ENCODE measurements at places on chromosomes 5 and 9.
A peak's percentile ranks its signal among the peaks of the same experiment; 100 is the strongest.

DNA sequence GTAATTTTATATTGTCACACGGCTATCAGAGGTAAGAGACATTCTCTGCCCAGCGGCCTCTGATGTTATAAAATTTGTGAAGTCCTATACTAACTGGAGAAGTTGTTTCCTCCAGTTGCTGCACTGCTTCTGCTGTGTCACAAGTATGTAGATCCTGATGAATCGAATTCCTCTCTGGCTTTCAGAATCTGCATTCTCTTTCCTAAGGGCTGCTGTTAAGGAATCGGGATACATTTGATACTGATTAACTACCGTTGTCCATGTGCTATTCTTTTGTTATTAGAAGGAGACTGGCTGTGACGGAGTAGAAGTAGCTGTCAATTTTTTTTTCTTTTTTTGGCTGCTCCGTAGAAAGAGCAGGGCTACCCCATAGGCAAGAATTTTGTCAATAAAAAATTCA lies 81.7 kb upstream of the LRRC70 start:
- DNase-seq, result no peak

- no peak for DNase-seq
These were observed 384 bp downstream of the COL5A1 start for GRCh38 chr9:134641990-134642384.

GRCh38 chr9:92133949-92134604 lies 18.9 kb upstream of the SPTLC1 start:
- DNase-seq, result peak; percentile 80

DNA sequence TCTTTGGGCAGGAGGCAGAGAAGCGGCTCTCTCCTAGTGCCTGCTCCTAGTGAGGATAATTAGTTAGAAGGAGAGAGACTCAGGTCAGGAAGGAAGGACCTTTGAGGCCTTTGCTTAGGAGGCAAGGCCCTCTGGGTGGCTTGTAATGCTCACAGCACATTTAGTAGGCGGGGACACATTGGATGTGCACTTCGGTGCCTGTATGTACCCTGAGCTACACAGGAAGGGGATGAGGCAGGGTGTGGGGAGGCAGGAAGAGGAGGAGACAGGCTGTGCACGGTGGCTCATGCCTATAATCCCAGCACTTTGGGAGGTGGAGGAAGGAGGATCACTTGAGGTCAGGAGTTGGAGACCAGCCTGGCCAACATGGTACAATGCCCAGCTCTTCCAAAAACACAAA lies 7.2 kb upstream of the LCN2 start:
- no peak for DNase-seq

DNA sequence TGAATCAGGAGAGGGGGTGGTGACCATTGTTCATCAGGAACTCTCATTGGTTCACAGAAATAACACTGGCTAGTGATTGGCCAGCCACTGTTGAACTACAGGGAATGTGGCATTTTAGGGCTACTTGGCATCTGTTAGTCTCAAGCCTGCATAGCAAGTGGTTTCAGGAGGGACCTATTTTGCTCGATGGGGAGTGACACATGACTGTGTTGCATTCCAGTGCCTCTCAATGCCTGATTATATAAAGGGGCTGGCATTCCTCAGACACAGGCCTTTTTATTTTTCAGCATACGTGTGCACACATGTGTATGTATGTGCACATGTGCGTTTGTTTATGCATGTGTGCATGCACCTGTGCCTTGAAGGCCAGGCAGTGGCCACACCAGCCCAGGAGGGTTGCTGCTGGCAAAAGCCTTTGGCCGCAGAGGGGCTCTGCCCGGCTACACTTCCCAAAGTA lies 23.2 kb downstream of the FGD3 start:
- no peak for DNase-seq

DNA sequence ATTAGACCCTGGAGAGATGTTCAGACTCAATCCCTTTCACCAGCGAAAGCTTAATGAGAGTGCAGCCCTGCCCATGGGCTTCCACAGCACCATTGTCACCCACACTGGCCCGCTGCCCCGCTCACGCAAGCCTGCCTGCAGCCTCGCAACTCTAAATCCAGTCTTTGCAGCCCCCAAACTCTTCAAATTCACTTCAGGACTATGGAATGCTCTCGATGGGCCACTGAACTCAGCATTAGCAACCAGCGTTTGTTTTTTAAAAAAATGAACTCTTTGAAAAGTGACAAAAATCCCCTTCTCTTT lies 17.1 kb downstream of the DCANP1 start:
- DNase-seq, result no peak

GRCh38 chr9:129725795-129726251 lies 27.0 kb downstream of the PTGES start:
- no peak for DNase-seq

DNA sequence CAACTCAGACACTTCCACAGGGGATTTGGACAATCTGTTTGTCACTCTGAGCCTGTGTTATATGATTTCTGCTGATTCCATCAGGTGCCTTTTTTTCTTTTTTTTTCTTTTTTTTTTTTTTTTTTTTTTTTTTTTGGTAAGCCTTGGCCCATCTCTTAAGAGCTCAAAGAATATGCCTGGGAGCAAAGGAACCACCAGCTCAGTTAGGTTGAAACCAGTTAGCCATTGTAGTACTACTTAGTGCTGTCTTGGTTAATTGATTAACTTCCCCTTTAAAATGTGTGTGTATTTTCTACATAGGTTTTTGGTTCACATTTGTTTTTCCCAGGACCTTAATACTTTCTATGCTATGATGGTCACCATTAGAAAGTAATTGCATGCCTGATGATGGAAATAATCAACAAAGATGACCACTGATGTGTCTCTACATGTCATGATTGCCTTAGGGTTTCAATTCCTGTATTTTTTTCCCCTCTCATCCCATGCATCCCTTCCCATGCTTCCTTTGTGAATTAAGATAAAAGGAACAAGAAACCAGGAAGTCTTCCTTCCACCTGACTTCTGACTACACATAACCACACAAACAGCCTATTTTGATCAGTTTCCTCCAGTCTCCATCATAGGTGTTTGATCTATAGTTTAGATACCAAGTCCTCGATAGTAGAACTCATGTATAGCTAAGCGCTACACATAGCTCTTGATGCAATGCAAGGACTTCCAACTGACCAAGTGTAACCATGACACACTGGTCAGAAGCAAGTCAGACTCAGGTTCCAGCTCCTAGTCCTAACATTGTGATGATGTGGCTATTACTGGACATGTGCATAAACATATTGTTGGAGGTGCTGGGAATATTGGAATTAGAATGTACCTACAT lies 306.1 kb downstream of the EFNA5 start:
- no peak for DNase-seq

- DNase-seq, result no peak
These were observed 965 bp downstream of the GLIPR2 start for GRCh38 chr9:36137392-36138004.

GRCh38 chr5:78905084-78905938 lies 79.8 kb downstream of the ARSB start:
- no peak for DNase-seq

DNA sequence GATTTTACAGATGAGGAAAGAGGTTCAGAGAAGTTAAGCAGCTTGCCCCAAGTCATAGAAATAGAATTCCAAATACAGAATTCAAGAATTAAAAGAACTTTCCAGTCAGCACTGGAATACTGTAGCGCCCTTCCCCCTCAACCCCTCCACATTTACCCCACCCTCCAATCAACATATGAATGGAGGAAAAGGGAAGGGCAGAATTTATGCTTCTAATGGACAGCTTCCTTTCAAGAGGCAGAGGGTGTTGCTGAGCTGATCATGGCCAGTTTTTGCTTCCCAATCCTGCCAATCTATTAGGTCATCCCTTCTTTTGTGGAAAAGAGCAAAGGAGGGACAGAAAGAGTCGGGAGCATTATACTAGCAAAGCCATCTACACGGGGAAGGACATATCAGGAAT lies 39.1 kb upstream of the ANKRD31 start:
- DNase-seq, result no peak

DNA sequence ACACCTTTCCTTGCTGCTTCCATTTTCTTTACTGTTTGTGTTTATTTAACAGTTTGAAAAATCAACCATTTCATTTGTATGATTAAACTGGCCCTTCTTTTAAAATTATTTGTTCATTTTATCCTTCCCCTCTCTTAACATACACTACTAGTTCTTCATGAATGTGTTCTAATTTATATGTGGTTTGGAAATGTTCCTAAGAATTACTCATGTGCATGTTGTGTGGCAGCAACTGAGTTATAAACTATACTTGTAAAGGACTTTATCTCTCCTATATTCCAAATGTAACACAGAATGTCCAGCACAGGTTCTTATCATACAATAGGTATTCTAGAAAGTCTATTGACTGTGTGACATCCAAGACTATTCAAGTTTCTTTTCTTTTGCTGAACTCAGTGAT lies 358.2 kb upstream of the MEF2C start:
- DNase-seq, result no peak

- DNase-seq, result no peak
These were observed 632 bp downstream of the UBAP1 start for GRCh38 chr9:34179213-34180136.

DNA sequence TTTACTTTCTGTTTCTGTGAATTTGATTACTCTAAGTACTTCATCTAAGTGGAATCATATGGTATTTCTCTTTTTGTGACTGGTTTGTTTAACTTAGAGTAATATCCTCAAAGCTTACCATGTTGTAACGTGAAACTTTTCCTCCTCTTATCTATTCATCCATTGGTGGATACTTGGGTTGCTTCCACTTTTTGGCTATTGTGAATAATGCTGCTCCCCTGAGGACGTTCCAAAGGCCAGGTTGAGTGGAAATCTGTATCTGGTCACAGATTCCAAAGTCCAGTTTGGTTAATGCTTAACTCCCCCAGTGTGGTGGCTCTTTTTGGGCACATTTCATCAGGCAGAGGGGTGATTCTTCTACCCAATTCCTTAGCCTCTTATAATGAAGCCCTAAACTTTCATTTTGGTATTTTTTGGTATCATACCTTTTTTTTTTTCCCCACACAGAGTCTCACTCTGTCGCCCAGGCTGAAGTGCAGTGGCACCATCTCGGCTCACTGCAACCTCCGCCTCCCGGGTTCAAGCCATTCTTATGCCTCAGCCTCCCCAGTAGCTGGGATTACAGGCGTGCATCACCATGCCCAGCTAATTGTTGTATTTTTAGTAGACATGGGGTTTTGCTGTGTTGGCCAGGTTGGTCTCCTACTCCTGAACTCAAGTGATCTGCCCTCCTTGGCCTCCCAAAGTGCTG lies 65.4 kb downstream of the CMYA5 start:
- DNase-seq, result no peak

DNA sequence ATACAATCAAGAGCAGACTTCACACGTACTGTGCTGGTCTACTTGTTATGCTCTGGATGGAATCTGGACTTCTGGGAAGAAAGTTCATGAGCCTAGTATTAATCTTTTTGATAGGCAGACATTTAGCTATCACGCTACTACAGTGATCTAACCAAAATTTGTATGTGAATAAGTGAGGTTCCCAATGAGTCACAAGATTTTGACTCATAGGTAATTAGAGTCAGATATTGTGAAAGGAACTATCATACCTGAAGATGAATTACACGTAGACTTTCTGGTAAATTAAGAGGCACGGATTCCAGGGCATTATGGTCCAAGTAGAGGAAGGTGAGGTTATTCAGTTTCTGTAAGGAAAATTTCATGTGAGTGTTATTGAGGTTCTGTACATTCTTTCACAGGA lies 18.4 kb downstream of the OGN start:
- DNase-seq, result no peak

- no peak for DNase-seq
These were observed 72.8 kb upstream of the PITX1 start for GRCh38 chr5:135106610-135107471.

DNA sequence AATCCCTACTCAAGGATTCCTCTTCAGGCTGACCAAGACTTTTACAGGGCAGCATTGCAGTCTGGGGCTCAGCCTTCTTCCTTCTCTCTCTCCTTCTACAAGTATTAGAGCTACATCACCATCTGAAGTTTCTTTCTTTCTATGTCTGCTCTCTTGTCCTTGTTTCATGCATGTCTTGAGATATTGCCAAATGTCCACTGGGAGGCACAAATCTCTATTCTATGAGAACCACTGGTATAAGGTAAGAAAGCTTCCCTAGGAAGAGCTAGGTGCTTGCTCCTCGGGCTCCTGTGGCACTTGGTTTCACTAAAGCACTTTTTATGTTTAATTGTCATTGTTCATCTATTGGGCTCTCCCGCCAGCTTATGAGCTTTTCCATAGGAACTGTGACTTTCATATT lies 289.2 kb upstream of the PCSK5 start:
- DNase-seq, result no peak

DNA sequence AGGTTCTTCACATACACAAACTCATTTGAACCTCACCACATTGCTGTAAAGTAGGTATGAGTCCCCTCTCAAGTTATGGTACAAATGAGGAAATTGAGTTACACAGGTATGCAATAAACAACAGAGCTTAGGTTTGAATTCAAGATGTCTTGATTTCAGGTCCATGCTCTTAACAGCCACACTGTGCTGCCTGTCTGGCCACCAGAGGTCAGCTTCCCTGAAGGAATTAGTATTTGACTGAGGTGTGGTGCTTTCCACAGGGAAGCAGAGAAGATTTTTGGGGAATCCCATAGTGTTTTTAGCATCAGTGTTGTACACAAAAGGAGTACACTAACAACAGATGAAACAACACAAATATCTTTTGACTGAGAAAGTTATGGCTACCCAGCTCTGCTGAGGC lies 94.4 kb upstream of the ITGA1 start:
- no peak for DNase-seq

DNA sequence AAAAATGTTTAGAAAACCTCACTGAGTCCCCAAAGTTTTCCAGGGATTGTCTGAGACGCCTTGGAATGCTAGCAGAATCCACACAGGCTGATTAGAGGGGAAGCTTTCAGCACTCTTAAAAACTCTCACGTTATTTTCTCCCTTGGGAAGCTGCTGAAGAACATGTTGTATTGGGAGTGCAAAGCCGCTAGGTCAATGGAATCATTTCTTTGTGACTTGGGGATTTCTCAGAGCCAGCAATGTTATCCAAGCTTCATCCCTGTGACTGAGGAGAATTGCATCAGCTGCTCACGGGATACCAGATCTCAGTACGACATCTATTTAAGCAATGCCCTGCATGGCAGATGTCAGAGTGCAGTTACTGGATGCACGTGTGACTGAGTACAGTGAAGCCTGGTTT lies 426.4 kb upstream of the MPDZ start:
- no peak for DNase-seq

DNA sequence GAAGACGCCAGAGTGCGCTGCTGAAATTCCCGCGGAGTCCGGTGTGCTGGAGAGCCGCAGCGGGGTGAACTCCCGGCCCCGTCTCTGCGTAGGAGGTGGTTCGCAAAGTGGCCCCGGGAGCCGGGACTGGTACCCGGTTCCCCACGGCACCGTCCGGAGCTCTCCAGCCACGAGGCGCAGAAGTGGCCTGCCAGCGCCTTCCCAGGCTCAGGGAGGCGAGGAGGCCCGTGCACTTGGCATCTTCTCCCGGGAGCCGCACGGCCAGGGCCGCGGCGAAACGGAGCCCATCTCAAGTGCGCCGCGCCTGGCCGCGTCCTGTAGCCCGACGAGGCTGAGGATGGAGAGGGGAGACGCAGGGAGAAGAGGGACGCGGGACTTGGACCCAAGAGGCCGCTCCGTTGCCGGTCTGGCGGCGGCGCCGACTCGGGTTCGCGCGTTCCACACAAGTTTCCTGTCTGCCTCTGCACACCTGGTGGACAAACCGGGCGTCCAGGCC lies 1.1 kb upstream of the IRX1 start:
- no peak for DNase-seq
